ENCODE measurements at places on chromosomes 5 and 9. TPM values are rescaled to one million over a fixed set of nuclear protein-coding genes. Genes with fewer than 3 reads are reported as not detected.

GRCh38 chr5:83991566-83992224 is 271.0 kb upstream of the HAPLN1 start:
- no peak for DNase-seq

- DNase-seq: no peak
Observed at GRCh38 chr9:91658513-91659105, 235.0 kb upstream of the NFIL3 start.

DNA sequence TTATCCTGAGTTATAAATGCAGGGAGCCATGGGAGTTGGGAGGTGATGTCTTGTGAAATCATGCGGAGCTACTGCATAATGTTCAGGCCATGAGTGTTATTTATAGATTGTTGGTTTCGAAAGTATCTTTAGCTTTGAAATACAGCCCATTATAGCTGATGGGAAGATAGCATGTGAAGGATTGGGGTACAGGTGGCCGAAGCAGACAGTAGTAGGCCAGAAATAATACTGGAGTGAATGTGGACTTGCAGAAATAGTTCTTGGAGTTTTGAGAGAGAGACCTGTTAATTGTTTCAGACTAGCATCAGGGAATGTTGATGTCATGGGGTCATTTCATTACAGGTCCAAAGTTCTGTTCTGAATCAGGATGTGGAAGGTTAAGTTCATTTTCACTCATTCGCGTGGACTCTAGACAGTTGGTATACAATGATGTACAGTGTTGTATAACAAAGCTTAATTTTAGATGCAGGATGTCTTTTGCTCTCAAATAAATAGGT is 3.8 kb downstream of the ATP6V1G1 start:
- DNase-seq: no peak

- no peak for DNase-seq
Observed at GRCh38 chr5:94941122-94941755, 322.8 kb downstream of the SLF1 start.

GRCh38 chr5:24804221-24804681 is 159.5 kb upstream of the CDH10 start:
- no peak for DNase-seq

DNA sequence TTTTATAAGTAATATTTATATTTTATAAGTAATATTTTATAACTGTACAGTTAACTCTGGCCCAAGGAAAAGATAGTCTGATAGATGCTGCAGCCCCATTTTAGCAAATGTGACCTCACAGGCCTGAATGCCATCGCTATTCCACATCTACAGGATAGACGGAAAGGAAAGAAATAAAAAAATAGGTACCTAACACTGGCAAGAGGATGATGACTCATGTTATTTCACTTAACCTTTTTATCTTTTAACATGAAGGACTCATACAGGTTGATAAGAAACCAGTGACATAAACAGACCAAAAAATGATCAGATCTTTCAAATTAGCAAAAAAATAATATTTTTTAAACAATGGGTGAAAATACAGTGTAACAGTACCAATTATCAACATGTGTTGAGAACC is 2.7 kb downstream of the CD274 start:
- no peak for DNase-seq

- no peak for DNase-seq
Observed at GRCh38 chr5:102289251-102289899, 6.7 kb downstream of the SLCO4C1 start.

GRCh38 chr9:92671323-92671722 is 1.4 kb upstream of the IPPK start:
- peak; percentile 51 for DNase-seq

DNA sequence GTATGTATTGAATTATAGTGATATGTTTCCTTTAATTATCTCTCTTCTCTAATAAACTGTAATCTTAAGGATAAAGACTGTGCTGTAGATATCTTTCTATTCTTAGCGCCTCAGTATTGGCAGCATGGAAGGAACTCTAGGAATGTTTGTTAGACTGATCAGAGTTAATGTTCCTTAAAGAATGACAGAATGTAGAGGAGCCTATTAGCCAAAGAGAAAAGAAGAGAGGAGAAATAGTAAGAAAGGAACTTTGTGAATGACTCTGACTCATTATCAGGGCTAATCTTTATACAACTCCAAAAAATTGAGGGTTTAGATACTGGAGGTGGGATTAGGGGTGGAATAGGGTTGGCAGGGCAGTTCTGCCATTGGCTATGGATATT is 59.0 kb upstream of the NUDT12 start:
- DNase-seq: no peak

DNA sequence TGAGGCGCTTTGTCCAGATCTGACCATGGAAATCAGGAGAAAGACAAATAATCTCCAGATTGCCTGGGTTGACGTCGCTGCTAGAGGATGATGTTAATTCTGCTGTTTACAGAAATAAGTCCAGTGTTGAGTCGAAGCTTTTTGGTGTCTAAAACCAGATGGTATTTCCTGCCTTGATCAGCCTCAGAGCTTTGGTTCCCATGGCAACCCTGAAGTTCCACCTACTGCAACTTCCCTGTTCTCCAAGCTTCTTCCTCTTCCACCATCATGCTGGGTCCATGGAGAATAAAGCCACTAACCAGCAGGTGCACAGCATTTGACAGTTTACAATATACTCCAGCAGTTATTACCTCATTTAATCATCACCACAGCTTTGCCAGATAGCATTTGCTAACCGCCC is 18.0 kb upstream of the GABBR2 start:
- no peak for DNase-seq

- DNase-seq: no peak
Observed at GRCh38 chr5:170408877-170409660, 19.9 kb upstream of the KCNMB1 start.

DNA sequence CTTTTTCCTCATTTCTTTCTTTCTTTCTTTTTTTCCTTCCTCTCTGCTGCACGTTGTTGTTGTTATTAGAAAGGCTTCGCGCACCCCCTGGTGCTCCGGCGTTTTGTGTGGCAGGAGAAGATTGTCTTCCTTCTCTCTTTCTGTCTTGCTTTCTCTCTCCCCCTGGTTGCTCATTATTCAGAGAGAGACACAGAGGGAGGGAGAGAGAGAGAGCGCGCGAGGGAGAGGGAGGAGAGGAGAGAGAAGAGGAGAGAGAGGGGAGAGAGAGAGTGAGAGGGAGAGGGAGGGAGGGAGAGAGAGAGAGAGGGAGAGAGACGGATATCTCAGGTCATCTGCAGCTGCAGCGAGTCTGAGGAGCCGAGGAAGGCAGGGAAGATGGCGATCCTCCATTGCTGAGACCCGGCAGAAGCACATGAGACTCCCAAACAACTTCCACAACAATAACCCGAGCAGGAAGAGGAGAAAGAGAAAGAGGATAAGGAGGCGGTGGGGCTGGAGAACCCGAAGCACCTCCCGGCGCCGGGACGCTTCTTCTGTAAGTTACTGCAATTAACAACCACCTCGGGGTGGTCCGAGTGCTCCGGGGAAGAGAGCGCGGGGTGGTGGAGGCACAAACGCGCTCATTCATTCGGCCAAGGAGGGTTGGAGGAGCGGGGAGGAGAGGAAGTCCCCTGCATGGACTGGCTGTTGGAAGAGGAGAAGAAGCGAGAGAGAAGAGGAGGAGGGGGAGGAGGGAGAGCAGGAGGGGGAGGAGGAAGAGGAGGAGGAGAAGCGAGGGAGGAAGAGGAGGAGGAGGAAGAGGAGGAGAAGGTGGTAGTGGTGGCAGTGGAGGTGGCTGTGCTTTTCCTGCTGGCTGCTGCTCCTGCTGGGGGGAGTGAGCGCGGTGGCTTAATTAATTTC is at the start of gene ZNF462:
Gene ZNF462 (plus strand): TSS at position 346 of the 900 bp plus-strand sequence. CDS start 60,218 bp downstream, outside the sequence.
- no peak for DNase-seq

DNA sequence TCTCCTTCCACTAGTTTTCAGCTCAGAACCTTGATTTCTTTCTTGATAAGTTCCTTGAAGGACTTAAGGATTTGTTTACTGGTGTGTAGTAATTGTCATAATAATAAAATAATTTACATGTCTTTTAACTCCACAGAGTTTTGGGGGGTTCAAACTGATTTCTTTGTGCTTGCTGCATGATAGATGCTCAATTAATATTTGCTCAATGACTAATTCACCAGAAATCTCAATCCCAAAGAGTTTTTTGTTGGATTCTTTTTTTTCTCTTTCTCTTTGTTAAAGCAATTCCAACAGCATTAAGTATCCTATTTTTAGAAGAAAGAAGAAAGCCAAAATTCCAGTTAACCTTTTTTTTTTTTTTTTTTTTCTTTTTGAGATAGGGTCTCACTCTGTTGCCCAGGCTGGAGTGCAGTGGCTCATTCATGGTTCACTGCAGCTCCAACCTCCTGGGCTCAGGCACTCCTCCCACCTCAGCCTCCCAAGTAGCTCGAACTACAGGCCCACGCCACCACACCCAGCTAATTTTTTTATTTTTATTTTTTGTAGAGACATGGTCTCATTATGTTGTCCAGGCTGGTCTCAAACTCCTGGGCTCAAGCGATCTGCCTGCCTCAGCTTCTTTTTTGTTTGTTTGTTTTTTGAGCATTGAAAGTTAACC is 10.8 kb downstream of the FAF2 start:
- DNase-seq: no peak

DNA sequence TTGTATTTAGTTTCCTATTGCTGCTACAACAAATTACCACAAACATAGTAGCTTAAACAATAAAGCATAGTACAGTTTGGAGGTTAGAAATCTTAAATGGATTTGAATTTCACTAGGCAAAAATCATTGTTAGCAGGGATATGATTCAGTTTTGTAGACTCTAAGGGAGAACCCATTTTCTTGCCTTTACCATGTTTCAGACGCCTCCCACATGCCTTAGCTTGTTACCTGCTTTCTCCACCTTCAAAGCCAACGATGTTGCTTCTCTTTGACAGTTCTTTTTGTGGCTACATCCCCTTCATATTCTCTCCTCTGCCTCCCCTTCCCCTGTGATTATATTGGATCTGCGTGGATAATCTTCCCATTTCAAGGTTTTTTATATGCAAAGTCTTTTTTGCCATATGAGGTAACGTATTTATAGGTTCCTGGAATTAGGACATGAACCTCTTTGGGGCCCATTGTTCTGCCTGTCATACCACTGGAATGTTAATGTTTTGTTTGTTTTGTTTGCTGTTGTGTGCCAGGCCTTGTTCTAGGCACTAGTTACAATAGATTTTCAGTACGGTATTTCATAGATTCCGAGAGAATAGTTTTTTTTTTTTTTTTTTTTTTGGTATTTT is 54.1 kb downstream of the UHRF2 start:
- peak; percentile 50 for DNase-seq

DNA sequence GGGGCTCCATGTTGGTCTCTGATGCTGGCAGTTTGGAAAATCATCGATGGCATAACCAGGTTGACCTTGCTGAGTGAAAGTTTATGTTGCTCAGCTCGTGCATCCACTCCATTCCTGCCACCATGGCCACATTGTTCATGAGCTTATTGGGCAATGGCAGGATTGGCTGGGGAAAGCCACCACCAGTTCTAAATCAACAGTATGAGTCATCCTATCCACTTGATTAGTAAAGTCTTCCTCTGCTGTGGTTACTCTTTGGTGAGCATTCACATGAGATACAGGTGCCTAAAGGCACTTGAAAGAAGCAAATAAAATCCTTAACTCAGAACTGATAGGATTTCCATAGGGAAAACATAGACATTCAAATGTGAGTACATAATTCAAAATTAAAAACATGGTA is 131.8 kb upstream of the FBN2 start:
- no peak for DNase-seq

DNA sequence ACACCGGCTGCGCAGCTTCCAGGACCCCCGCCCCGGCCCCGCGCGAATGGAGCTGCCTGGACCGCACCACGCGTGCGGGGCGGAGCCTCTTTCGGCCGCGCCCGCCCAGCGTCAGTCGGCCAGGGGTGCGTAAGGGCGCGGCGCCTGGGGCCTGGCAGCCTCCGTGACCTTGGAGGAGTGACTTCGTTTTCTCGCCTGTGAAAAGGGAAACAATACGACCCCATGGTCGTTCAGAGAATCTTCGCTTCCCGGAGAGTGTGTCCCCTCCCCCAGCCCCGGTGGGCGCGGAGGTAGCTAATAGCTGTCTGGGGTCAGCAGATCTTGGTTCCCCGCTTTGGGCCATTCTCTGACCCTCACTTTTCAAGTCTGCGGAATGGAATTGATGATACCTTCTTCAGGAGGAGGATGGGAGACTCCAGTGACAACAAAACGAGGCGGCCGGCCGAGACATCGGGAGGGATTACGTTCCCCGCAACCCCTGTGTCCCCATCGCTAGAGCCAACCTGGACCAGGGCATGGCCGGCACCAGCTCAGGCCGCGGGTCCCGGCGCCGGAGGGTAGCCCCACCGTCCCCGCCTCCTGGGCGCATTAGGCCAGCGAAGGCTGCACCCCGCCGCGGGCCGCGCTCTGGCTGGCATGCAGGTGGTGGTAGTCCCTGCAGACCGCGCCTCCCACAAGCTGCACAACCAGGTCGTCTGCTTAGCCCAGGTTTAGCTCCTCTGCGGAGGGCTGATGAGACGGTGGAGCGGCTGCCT is 5.5 kb upstream of the CDHR2 start:
- no peak for DNase-seq

GRCh38 chr5:174737330-174737729 is 12.9 kb downstream of the MSX2 start:
- DNase-seq: no peak

DNA sequence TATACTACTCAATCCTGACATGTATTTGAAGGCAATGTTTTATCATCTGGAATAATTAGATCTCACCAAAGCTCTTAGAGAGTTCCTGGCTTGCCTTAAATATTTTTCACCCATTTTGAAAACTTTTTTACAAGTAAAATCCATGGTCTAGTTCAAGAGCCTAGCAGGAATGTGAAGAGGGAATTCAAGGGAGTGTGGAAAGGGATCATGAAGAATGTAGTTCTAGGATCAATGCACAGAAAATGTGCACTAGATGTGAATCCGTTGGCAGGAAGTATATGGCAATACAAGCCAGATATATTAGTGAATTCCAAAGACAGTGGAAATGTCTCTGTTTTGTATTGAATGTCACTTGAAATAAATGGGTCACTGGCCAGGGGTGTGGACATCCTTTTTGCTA is 167.9 kb upstream of the MOCS2 start:
- no peak for DNase-seq

DNA sequence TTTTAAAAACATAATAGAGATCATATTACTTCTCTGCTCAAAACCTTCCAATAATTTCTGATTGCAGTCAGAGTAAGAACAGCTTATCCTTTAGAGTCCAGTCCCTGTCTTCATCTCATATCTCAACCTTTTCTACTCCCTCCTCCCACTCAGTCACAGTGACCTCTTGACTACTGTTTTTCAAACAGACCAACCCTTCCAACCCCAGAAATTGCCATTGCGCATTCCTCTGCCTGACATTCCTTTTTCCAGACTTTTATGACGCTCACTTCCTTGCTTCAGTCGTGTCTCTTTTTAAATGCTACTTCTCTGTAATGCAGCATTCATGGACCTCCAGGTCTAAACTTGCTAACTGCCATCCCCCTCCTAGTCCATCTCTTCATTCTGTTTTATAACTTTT is 800.5 kb downstream of the BRINP1 start:
- DNase-seq: no peak

FCN2 gene
- not detected for total RNA-seq

FOXD4 gene
- total RNA-seq: 0.13 TPM

FYB1 gene
- not detected for total RNA-seq

SLC46A2 gene
- not detected for total RNA-seq

CDKN2AIPNL gene
- 49.1 TPM for total RNA-seq

FAXDC2 gene
- total RNA-seq: 5.0 TPM

HMCN2 gene
- total RNA-seq: under 0.01 TPM

PCDH1 gene
- 135 TPM for total RNA-seq

EIF4E1B gene
- total RNA-seq: not detected

PCDHGA11 gene
- total RNA-seq: 8.7 TPM

CAMK4 gene
- 2.2 TPM for total RNA-seq

KCNIP1 gene
- total RNA-seq: not detected

BTNL3 gene
- not detected for total RNA-seq

GPX8 gene
- 46.2 TPM for total RNA-seq

TMC1 gene
- 0.99 TPM for total RNA-seq
